Effector memory CD8-positive, alpha-beta T cell (primary cell): ENCODE measurements at places on chromosomes 1 and 21.

- H3K27ac ChIP-seq: no peak overlapping the region
- no peaks in the 10 kb centered on the region for H3K27me3 ChIP-seq
- H3K4me3 ChIP-seq: no peak overlapping the region
- no peak for DNase-seq
- peaks cover 2% of the 10 kb centered on the region for H3K4me1 ChIP-seq
- peaks cover 4% of the 10 kb centered on the region for H3K36me3 ChIP-seq
Observed at GRCh38 chr1:107993920-107994319, 28.9 kb upstream of the VAV3 start.

DNA sequence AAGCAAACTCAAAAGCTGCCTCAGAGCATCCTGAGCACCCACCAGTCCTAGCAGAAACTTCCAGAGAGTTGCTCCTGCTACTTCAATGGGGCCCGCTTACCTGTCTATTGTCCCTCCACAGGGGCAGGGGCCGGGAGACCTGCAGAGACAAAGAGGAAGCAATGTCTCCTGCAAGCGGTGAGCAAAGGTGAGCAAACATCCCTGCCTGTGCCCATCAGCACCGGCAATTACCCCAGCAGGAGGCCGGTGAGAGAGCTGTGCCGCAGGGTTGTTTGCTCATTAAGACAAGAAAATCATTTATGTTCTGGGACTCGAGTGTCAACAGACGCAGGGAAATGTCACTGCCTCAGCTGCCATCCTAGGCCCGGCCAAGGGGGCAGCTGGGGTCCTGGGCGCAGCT lies 53.8 kb upstream of the TARDBP start:
- no peaks in the 10 kb centered on the region for H3K36me3 ChIP-seq
- peaks cover 4% of the 10 kb centered on the region for H3K4me1 ChIP-seq
- peaks cover 21% of the 10 kb centered on the region for H3K27me3 ChIP-seq
- DNase-seq: no peak
- no peak overlapping the region for H3K4me3 ChIP-seq
- no peak overlapping the region for H3K27ac ChIP-seq

- H3K27me3 ChIP-seq: no peaks in the 10 kb centered on the region
- no peaks in the 10 kb centered on the region for H3K36me3 ChIP-seq
- no peak overlapping the region for H3K27ac ChIP-seq
- no peak for DNase-seq
Observed at GRCh38 chr1:2110738-2111673, 60.8 kb downstream of the PRKCZ start.

GRCh38 chr1:211833174-211833820 lies 2.7 kb upstream of the LPGAT1 start:
- no peak overlapping the region for H3K27ac ChIP-seq
- H3K4me1 ChIP-seq: peaks cover 35% of the 10 kb centered on the region
- H3K4me3 ChIP-seq: peak overlapping the region; percentile 25
- peaks cover 11% of the 10 kb centered on the region for H3K36me3 ChIP-seq
- no peaks in the 10 kb centered on the region for H3K27me3 ChIP-seq

DNA sequence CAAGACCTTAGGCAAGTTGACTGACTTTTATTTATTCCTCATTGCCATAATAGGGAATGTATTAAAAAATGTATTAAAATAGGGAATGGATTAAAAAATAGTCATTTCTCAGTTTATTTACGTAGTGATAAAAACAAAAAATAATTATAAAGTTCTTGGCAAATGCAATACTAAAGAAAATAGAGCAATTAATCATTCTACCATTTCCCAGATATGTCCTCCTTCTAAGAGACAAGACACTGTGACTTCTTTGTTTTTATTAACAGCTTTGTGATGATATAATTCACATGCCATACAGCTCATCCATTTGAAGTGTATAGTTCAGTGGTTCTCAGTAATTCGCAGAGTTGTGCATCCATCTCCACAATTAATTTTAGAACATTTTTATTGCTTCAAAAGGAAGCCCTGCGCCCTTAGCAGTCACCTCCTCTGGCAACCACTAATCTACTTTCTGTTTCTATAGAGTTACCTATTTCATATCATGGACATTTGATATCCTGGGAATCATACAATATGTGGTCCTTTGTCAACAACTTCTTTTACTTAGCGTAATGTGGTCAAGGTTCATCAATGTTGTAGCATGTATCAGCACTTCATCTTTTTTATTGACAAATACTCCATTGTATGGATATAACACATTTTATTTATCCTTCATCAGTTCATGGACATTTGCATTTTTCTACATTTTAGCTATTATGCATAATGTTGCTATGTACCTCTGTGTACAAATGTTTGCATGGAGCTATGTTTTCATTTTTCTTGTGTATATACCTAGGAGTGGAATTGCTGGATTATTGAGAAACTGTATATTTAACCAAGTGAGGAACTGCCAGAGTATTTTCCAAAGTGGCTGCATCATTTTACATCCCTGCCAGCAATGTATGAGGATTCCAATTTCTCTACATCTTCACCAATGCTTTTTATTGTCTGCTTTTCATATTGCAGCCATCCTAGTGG lies 5.6 kb downstream of the TBX19 start:
- H3K4me3 ChIP-seq: no peak overlapping the region
- DNase-seq: no peak
- no peaks in the 10 kb centered on the region for H3K27me3 ChIP-seq
- H3K4me1 ChIP-seq: peaks cover 12% of the 10 kb centered on the region
- H3K36me3 ChIP-seq: no peaks in the 10 kb centered on the region
- no peak overlapping the region for H3K27ac ChIP-seq

DNA sequence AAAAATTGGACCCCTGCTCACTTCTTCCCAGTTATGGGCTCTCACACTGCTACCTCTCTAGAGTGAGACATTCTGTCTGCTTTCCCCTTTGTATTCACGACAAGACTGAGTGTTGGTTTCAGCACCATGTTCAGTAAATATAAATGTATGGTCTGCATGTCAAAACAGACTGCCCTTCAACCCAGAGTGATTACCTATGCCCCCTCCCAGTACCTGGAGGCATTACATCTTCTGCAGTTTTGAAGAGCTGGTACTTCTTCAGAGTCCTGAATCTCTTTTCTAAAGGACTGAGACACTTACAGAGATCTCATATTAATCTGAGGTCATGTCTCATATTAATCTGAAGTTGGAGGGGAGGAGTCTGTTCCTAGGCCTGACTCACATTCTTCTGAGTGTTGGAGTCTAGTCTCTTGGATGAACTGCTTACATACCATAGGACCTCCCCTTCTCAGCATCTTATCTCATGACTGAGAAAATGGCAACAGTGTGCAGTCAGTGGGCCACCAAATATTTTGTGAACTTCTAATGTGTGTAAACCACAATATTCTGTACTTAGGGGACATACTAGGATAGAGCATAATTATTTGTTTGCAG lies 80.3 kb downstream of the RGL1 start:
- peaks cover 22% of the 10 kb centered on the region for H3K4me1 ChIP-seq
- DNase-seq: no peak
- H3K27ac ChIP-seq: no peak overlapping the region
- H3K4me3 ChIP-seq: no peak overlapping the region
- peaks cover 8% of the 10 kb centered on the region for H3K27me3 ChIP-seq

DNA sequence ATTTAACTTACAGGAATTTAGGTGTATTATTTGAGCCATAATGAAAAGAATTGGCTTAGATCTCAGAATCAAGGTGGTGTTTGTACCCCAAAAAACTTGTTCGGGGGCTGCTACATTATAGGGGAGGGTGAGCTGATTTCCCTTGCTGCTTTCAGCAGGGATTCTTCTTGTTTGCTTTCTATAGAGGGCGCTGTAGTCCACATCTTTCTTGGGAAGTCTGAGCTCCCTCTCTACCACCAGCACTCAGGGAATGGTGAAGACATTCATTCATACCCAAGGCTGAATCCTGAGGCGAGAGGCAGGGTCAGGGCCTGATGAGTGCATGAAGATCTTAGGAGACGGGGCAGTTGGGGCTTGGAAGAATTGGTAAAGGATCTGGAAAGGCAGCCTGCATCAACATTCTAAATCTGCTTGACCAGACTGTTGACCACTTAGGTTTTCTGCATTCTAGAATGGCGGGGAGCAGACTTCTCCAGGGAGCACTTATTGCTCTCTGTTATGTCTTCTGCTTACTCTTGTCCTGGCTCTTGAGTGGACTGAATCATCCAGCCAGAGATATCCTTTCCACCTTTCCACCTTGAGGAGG lies 18.9 kb downstream of the SPATA46 start:
- H3K4me3 ChIP-seq: no peak overlapping the region
- H3K36me3 ChIP-seq: no peaks in the 10 kb centered on the region
- DNase-seq: no peak
- H3K27ac ChIP-seq: no peak overlapping the region
- H3K4me1 ChIP-seq: no peaks in the 10 kb centered on the region

GRCh38 chr1:235710687-235711086 lies 61.1 kb upstream of the GNG4 start:
- H3K27me3 ChIP-seq: no peaks in the 10 kb centered on the region
- H3K4me1 ChIP-seq: no peaks in the 10 kb centered on the region
- H3K36me3 ChIP-seq: peaks cover 50% of the 10 kb centered on the region
- no peak for DNase-seq

DNA sequence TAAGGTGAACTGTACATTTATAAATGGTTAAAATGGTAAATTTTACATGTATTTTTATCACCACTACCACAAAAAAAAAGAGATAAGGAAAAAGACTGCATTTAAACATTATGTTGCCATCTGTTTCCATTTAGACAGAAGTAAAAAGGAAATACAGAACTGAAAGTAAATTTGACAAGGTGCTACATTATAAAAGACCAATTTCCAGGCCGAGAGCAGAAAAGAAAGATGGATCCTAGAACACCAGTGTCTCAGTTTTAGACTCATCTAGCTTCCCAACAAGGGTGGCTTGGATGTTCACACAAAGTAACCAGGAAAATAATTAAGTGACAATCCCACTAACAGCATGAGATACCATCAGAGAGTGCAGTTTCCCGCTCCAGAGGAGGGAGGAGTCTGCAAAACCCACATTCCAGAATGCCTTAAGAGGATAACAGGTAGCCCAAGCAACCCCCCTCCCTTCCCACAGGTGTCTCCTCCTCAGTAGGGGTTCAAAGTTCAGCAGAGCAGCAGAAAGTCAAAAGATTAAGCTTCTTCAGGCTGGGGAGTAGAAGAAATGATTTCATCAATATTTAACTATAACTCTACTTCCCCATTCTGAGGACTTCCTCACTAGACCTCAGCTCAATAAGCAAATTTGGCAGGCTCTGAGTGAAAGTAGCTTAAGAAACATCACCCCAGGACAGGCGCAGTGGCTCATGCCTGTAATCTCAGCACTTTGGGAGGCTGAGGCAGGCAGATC lies 11.8 kb downstream of the TPM3 start:
- H3K4me1 ChIP-seq: peaks cover 72% of the 10 kb centered on the region
- H3K27me3 ChIP-seq: no peaks in the 10 kb centered on the region

DNA sequence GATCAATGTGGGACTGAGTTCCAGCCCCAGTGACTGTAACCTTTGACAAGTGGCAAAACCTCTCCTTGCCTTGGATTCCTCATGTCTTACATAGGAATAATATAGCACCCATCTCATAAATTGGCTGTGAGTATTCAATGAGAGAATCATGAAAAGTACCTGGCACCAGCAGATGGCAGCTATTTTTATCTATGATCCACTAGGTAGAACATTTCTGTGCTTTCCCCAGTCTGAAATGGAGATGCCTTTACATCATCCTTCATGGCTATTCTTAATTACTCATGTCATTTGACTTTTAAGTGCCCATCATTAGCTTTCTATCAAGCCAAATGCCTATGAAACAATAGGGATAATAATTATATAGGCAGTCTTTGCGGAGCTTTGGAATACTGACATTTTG lies 130.1 kb downstream of the TGFB2 start:
- H3K36me3 ChIP-seq: no peaks in the 10 kb centered on the region
- H3K4me3 ChIP-seq: no peak overlapping the region
- no peak for DNase-seq
- H3K4me1 ChIP-seq: peaks cover 4% of the 10 kb centered on the region

DNA sequence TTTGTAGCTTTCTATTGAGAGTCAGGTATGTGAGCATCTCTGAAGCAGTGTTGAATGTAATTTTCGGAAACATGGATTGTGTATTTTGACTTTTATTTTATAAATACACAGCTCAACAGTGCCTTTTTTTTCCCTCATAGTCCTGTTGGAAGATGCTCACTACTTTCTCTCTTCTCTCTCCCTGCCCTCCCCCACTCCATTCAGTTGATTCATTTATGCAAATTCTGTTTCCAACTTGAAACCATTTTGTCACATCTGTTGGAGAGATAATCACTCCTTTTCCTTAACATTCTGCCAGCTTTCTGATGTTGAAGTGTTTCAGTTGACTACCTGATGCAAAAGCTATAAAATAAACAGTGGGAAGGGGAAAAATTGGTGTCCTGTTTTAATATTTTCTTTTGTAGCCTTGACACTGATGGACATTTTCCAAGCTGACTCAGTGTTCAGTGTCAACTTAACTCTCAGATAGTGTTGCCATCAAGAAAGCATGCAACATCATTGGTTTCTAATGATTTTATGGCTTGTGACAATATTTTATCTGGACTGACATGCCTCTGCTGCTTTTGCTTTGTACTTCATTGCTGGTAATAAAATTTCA lies 194.5 kb downstream of the HS2ST1 start:
- H3K27ac ChIP-seq: no peak overlapping the region
- no peak for DNase-seq
- no peaks in the 10 kb centered on the region for H3K27me3 ChIP-seq

- H3K4me1 ChIP-seq: peaks cover 10% of the 10 kb centered on the region
- H3K27ac ChIP-seq: no peak overlapping the region
- no peak for DNase-seq
- no peaks in the 10 kb centered on the region for H3K36me3 ChIP-seq
Observed at GRCh38 chr1:8284127-8284526, 33.8 kb upstream of the SLC45A1 start.

DNA sequence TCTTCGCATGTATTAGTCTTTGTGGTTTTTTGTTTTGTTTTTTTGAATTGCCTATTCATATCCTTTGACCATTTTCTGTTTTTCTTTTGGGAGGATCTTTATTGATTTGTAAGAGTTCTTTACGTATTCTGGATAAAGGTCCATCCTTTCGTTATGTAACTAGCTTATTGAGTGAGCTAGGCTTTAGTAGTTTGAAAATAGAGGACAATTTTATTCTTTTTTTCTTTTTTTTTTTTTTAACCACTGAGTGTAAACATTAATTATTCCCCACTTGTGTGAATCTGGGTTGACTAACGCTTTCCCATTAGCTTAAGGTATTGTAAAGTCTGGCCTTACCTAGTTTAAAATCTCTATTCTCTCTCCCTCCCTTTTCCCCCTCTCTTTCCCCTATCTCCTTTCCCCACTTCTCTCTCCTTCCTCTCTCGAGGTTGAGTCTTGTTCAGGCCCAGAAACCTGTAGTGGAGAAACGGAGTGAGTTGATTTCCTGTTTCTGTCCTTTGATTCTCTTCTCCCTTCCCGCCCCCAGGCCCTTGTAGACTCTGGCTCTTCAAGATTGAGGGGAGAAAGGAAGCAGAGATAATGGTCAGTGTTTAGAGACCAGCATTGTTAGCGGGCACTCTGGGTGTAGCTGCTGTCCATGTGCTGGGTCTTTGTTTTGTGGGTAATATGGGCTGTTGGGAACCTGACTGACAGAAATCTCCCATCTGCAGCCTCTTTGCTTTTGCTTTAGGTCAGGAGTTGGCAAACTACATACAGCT lies 1.5 kb downstream of the MORC3 start:
- no peak for DNase-seq
- peak overlapping the region; percentile 97 for H3K27ac ChIP-seq
- peaks cover 43% of the 10 kb centered on the region for H3K36me3 ChIP-seq
- H3K4me1 ChIP-seq: peaks cover 46% of the 10 kb centered on the region

GRCh38 chr21:43854773-43855633 lies 10.0 kb upstream of the AGPAT3 start:
- peaks cover 55% of the 10 kb centered on the region for H3K27me3 ChIP-seq
- no peak for DNase-seq
- peaks cover 2% of the 10 kb centered on the region for H3K4me1 ChIP-seq

- no peaks in the 10 kb centered on the region for H3K4me1 ChIP-seq
- no peak overlapping the region for H3K27ac ChIP-seq
- no peaks in the 10 kb centered on the region for H3K36me3 ChIP-seq
Observed at GRCh38 chr1:205067031-205067430, 17.2 kb downstream of the TMEM81 start.
